ENCODE measurements at places on chromosomes 5 and 9. TPM values are rescaled to one million over a fixed set of nuclear protein-coding genes. Genes with fewer than 3 reads are reported as not detected.

- no peak for DNase-seq
These were observed 94.6 kb downstream of the PHF2 start for GRCh38 chr9:93671020-93671338.

GRCh38 chr5:159332800-159333544 lies 2.7 kb upstream of the IL12B start:
- DNase-seq = no peak

GRCh38 chr5:79200573-79201183 lies 35.3 kb upstream of the JMY start:
- DNase-seq = no peak

GRCh38 chr5:159890141-159890540 lies 26.1 kb upstream of the ADRA1B start:
- no peak for DNase-seq

GRCh38 chr9:100019541-100019940 lies 79.3 kb downstream of the ERP44 start:
- DNase-seq = no peak

DNA sequence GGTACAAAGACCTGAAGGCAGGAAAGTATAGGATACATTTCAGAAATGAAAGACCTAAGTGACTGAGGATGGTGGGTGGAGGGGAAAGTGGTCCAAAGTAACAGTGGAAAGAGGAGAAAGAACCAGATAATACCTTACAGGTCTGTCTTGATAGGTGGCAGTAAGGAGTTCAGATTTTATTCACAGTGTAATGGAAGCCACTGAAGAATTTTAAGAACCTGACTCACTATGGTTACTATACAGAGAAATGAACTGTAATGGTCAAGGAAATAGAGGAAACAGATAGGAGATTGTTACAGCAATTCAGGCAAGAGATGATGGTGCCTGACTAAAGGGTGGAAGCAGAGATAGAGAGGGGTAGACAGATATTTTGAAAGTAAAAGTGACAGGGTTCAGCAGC lies 46.5 kb downstream of the EPB41L4A start:
- DNase-seq = no peak

DNA sequence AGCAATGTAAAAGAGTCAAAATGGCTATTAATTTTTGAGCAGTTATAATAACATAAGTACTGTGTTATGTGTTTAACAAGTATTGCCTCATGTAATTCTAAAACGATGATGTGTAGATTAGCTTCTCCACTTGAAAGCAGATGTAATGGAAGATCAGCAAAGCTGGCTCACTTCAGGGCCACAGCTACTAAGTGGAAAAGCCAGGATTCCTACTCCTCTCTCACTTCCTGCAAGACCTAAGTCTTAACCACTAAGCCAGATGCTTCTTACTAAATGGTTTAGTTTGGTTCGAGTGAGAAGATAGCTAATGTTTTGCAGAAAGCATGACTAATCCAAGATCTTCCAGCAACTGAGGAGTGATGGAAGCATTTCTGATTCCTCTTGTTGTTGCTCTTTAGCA lies 15.7 kb upstream of the TNC start:
- DNase-seq = no peak

DNA sequence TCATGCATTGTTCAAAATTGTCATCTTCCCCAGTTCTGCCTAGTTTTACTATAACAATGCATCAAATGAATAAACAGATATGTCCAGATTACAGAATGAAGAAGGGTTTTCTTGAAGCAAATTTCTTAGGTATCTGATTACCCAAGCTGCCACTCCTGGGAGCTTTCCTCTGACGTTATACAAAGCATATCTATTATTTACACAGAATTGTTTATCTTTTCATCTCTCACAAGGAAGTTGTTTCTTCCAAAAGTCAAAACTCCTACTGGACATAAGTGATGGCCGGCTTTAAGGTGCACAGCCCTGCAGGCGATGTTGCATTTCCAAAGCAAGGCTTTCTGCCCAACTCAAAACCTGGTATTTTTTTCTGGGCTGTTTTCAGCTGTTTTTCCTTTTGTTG lies 73.4 kb upstream of the ANKH start:
- no peak for DNase-seq

DNA sequence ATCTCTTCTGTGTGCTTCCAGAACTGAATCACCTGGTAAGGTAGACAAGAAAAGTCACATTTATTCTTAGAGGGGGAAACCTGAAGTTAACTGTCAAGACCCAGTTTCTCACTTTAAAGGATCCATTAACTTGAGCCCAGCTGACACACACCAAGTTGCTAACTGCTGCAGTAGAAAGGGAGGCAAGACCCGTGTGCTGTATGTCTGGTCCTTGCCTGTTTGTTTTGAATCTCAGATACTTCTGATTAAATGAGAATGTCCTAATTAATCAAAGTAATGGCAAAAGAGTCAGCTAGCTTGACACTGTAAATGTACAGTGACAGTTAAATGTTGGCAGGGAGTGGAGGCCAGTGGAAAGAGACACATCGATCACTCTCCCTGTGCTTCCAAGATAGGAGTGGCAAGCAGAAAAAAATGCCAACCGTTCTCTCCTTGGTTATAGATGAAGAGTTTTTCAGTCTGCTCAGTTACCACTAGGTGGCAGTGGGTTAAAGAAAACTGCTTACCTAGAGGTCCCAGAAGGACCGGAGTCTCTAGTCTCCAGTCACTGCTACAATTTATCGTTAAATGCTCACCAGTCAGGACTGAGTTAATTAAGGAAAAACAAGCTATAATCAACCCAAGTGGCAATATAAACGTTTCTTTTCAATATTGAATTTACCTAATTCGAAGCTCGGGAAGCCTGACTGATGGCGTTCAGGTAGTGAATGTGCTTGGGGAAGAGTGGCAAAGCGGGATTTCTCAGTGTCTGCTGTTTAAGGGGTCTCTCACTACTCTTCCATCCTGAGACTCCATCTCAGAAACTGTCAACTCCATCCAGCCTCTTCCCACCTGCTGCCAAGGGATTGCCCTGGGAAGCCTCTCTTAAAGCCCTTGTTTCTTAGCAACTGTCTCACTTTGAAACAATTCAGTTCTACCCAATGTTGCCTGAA lies 18.4 kb downstream of the LSM11 start:
- no peak for DNase-seq

- DNase-seq = no peak
These were observed 48.3 kb downstream of the SLCO6A1 start for GRCh38 chr5:102450313-102450990.

DNA sequence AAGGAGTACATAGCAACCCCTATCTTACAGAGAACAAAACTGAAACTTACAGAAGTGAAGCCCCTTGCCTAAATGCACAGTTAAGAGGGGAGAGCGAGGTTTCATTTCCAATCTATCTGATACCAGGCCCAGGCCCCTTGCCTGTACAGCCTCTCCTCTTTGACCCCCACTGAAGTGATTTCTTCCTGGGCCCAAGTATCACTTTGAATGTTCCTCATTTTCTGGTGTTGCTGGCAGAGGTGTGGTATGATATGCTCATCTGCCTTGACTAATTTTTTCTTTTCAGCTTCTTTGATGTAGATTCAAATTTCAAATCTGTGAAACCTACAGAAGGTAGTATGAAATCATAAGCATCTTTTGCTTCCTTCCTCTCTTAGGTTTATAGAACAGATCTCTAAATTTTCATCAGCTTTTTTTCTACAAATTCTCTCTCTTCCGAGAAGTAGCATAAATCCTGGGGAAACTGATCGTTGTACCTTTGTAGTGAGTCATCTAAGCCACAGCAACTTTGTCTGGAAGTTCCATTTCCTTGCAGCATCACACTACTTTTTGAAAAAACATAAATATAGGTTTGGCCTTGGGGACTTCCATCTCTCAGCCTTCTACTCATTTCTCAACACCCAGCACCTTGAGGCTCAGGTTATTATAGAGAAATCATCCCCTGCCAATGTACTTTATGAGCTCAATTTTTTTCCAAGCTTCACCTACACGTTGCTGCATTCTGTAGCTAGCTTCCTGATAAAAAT lies 402.4 kb upstream of the PTGER4 start:
- DNase-seq = no peak

GRCh38 chr5:180644825-180645273 lies 4.6 kb downstream of the FLT4 start:
- no peak for DNase-seq

GRCh38 chr5:74262544-74263207 lies 377.9 kb downstream of the ENC1 start:
- DNase-seq = no peak

The EPB41L4B gene
- 3.7 TPM for total RNA-seq

The CKMT2 gene
- 1.2 TPM for total RNA-seq

The PCDHB15 gene
- total RNA-seq = 22.1 TPM

The PIK3R1 gene
- total RNA-seq = 177 TPM

The FKTN gene
- total RNA-seq = 39.9 TPM

All from occipital lobe (tissue), 3 donors.